PC-9 (cell line): ENCODE measurements at places on chromosomes 12 and 14. TPM values are rescaled to one million over a fixed set of nuclear protein-coding genes. Genes with fewer than 3 reads are reported as not detected.

DNA sequence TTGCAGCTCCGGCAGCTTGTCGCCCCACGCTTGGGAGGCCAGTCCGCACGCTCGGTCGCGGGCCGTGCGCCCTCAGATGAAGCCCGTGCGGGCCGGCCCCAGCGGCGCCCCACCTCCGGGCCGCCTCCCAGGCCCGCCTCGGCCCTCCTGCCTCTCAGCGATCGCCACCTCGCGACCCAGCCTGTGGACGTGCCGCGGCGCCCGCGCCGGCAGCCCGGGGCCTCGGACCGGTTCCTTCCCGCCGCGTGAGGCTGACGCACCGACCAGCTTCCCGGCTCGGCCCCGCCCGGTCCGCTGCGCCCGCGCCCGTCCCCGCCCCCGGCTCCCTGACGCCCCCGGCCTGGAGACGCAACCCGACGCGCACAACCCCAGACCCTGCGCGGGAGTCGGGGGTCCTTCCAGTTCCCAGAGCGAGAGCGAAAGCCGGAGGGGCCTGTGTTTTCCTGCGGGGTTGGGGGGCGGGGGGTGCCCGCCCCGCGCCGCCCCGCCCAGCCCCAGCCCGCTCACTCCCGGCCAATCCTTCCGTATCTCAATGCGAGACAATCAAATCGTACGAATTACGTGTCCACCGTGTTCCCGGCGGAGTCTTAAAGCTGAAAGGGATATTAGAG lies at the start of gene ERO1A:
ERO1A (minus strand) TSS at position 78 of the 611 bp plus-strand sequence; CDS start at position 1, 77 bp downstream.
- H3K36me3 ChIP-seq: 0 out of 2 replicates have a peak, but pooled peaks cover 4% of the 10 kb centered on the region
- H3K27me3 ChIP-seq: no peaks in the 10 kb centered on the region
- H3K4me3 ChIP-seq: peak within 1 kb of the TSS; percentile 62
- H3K4me1 ChIP-seq: peaks cover 55% of the 10 kb centered on the region

DNA sequence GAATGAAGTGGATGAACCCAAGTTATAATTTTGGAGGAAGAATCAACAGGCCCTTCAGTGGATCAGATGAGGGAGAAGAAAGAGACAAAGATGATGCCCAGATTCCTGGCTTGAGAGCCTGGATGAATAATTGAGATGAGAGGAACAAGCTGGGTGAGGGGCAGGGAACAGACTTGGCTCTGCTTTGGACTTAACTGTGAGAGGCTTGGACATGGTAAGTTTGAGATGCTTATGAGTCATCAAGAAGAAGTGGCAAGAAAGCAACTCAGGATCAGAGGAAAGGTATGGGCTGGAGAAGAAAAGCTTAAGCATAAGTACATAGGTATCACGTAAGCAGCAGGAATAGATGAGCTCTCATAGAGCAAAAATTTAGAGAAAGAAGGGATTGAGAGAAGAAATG lies 55.3 kb downstream of the FIGNL2 start:
- DNase-seq: no peak
- no peak overlapping the region for H3K4me3 ChIP-seq
- H3K4me1 ChIP-seq: no peaks in the 10 kb centered on the region
- no peak overlapping the region for H3K27ac ChIP-seq
- H3K27me3 ChIP-seq: peaks cover 79% of the 10 kb centered on the region
- no peaks in the 10 kb centered on the region for H3K36me3 ChIP-seq

DNA sequence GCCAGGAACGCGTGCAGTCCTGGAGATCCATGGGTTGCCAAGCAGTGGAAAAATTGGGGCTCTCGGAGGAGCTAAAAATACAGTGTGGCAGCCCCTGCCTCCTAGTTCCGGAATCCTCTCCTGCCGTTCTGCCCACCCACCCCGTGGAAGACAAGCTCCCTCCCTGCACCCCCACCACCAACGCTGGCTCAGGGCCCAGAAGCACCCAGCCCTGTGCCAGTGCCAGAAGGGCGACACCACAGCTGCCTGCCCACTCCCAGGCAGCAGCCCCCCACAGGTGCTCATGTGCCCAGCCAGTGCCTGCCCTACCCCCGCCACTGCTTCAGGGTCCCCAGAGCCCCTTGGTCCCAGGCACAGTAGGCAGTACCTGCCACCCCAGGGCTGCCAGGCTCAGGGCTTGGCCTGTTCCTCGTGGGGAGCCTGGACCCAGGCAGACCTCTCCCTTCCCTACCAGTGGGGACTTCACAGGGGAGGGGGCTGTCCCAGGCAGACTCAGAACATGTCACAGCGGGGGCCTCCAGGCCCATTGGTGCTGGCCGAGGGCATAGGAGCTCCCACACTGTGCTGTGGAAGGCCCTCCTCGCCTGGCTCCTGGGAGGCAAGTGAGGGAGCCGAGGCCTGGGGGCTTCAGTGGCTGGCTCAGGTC lies 7.4 kb downstream of the INF2 start:
- H3K4me3 ChIP-seq: no peak overlapping the region
- DNase-seq: no peak
- H3K27me3 ChIP-seq: no peaks in the 10 kb centered on the region
- H3K36me3 ChIP-seq: no peaks in the 10 kb centered on the region
- H3K4me1 ChIP-seq: no peaks in the 10 kb centered on the region

- H3K4me3 ChIP-seq: no peak overlapping the region
- no peaks in the 10 kb centered on the region for H3K4me1 ChIP-seq
- DNase-seq: no peak
- H3K27me3 ChIP-seq: no peaks in the 10 kb centered on the region
- no peak overlapping the region for H3K27ac ChIP-seq
Observed at GRCh38 chr12:132651444-132652100, 33.0 kb downstream of the P2RX2 start.

DNA sequence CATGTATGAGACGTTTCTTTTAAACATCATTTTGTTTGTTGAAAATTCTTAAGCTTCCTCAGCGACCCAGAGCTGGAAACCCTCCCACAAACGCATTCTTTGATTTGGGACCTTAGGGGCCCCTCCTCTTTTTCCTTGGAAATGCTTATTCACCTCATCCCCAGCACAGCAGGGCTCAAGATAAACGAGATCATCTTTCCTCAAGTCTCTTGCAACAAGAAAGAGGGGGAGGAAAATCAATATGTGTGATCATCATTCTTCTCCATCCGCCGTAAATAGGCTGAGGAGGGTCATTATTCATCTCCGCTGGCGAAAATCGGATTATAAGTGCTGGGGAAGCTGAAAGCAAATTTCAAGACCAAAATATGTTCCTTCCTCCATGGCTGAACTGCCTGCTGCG lies 1415.2 kb downstream of the AACS start:
- H3K27me3 ChIP-seq: no peaks in the 10 kb centered on the region
- H3K4me1 ChIP-seq: peaks cover 19% of the 10 kb centered on the region
- no peaks in the 10 kb centered on the region for H3K36me3 ChIP-seq
- H3K27ac ChIP-seq: no peak overlapping the region

GRCh38 chr12:109491671-109492070 lies 14.2 kb downstream of the UBE3B start:
- no peaks in the 10 kb centered on the region for H3K27me3 ChIP-seq
- no peak for DNase-seq
- H3K4me1 ChIP-seq: no peaks in the 10 kb centered on the region
- H3K27ac ChIP-seq: no peak overlapping the region

DNA sequence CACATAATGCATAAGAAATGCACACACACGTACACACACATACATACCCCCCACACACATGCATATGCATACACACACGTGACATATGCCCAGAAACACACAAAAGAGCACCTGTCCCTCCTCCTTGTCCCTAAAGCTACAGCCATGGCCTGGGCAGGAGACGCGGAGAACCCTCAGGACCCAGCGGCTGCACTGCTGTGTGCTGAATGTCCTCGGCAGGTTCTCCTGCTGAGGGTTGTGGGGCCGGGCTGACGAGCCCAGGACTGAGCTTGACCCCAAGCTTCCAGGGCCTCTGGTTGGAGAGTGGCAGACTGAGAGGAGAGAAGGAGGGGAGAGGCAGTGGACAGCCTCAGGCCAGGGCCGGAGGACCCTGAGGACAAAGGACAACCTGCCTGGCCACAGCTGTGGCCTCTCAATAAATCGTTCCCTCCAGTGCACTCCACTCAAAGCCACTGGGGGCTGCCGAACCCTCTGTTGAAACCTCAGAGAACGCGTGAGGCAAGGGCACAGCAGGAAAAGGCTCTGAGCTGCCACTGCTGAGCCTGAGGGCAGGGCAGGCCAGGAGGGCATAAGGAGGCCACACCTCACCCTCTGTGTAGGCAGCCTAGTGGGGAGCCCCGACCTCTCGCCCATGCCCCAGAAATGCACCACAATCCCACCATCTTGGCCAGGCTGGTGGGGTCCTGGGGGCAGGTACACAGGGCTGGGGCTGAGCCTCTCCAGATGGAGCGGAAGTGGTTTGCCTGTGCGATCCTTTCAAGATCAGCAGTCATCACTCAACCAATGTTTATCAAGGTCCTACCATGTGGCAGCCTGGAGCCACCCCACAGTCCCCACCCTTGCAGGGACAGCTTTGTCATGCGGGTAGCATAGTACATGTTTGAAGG lies 3.1 kb downstream of the CACNA2D4 start:
- no peak overlapping the region for H3K4me3 ChIP-seq
- peaks cover 63% of the 10 kb centered on the region for H3K27me3 ChIP-seq
- no peak overlapping the region for H3K27ac ChIP-seq
- no peak for DNase-seq
- H3K36me3 ChIP-seq: no peaks in the 10 kb centered on the region

DNA sequence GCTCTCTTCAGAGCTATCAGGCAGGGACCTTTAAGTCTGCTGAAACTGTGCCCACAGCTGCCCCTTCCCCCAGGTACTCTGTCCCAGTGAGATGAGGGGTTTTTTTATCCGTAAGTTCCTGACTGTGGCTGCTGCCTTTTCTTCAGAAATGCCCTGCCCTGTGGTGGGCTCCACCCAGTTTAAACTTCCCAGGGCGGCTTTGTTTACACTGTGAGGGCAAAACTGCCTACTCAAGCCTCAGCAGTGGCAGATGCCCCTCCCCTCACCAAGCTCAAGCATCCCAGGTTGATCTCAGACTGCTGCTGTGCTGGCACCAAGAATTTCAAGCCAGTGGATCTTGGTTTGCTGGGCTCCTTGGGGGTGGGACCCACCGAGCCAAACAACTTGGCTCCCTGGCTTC lies 46.9 kb upstream of the SLC16A7 start:
- peak; percentile 10 for DNase-seq
- H3K4me3 ChIP-seq: no peak overlapping the region
- no peaks in the 10 kb centered on the region for H3K36me3 ChIP-seq
- H3K4me1 ChIP-seq: no peaks in the 10 kb centered on the region
- no peaks in the 10 kb centered on the region for H3K27me3 ChIP-seq

GRCh38 chr12:26833743-26834490 lies 923 bp upstream of the ITPR2 start:
- no peaks in the 10 kb centered on the region for H3K36me3 ChIP-seq
- no peak overlapping the region for H3K27ac ChIP-seq
- peaks cover 14% of the 10 kb centered on the region for H3K4me1 ChIP-seq
- peak; percentile 62 for DNase-seq

GRCh38 chr14:68704736-68705720 lies 87.8 kb downstream of the ZFP36L1 start:
- peak; percentile 78 for DNase-seq
- peak overlapping the region; percentile 71 for H3K27ac ChIP-seq
- no peak overlapping the region for H3K4me3 ChIP-seq
- peaks cover 50% of the 10 kb centered on the region for H3K4me1 ChIP-seq

DNA sequence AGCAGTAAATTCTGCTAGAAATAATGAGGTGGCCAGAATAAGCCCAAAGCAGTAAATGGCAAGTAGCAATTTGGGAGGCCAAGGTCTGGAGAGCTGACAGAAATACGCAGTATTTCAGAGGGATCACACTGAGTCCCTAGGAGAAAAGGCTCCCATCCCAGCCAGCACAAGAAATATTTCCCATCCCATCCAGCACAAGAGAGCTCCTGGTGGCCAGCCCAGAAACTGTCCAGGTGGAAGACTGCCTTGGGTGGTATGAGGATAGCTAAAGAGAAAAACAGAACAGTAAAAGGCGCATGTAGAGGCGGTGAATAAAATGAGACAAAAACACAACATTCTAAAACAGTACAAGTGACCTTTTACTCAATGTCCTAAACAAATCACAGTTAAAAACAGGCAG lies 120.7 kb downstream of the HECTD4 start:
- no peak for DNase-seq
- H3K36me3 ChIP-seq: peaks cover 6% of the 10 kb centered on the region; the same call in 1 of the 2 replicates
- no peaks in the 10 kb centered on the region for H3K27me3 ChIP-seq
- H3K4me1 ChIP-seq: no peaks in the 10 kb centered on the region
- H3K27ac ChIP-seq: no peak overlapping the region
- no peak overlapping the region for H3K4me3 ChIP-seq

DNA sequence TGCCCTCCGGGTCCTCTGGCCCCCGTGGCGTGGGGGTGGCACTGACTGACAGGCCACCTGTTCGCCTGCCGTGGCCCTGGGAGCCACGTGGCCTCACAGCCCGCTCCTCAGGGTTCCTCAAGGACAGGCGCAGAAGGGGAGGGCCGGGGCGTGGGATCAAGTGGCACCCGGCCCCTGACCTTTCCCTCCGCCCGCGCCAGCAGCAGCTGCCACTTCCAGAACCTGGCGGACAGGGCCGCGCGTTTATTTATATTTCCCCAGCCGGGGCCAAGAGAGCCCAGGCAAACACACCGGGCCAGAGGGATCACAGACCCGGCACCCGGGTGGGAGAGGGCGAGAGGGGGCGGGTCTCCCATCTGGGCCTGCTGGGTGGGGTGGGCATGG lies 92.6 kb downstream of the RFLNA start:
- peaks cover 69% of the 10 kb centered on the region for H3K4me1 ChIP-seq
- peaks cover 14% of the 10 kb centered on the region for H3K36me3 ChIP-seq
- H3K27me3 ChIP-seq: no peaks in the 10 kb centered on the region
- peak overlapping the region; percentile 96 for H3K27ac ChIP-seq

Gene CEBPE
- total RNA-seq: not detected in 2 replicates

Gene C1R
- 20.5 and 24.0 TPM in 2 replicates for total RNA-seq

Gene WIF1
- total RNA-seq: not detected in 2 replicates

Gene SMCO2
- 1.9 and 3.7 TPM in 2 replicates for total RNA-seq

Gene APOF
- not detected in 2 replicates for total RNA-seq

Gene PDE3A
- not detected in 2 replicates for total RNA-seq

Gene OR4E2
- not detected in 2 replicates for total RNA-seq

Gene PLEKHD1
- total RNA-seq: 0.60 and 0.65 TPM in 2 replicates

Gene SLC6A13
- not detected in 2 replicates for total RNA-seq

Gene ANG
- total RNA-seq: 4.4 and 5.7 TPM in 2 replicates
